ENCODE measurements at places on chromosomes 2 and 18. TPM values are rescaled to one million over a fixed set of nuclear protein-coding genes. Genes with fewer than 3 reads are reported as not detected.

GRCh38 chr2:40224318-40224717 lies 227.6 kb downstream of the SLC8A1 start:
- no peaks in the 10 kb centered on the region for H3K36me3 ChIP-seq
- H3K4me1 ChIP-seq = peaks cover 19% of the 10 kb centered on the region
- no peak overlapping the region for H3K4me3 ChIP-seq
- no peaks in the 10 kb centered on the region for H3K27me3 ChIP-seq
- DNase-seq = no peak
- H3K27ac ChIP-seq = no peak overlapping the region

DNA sequence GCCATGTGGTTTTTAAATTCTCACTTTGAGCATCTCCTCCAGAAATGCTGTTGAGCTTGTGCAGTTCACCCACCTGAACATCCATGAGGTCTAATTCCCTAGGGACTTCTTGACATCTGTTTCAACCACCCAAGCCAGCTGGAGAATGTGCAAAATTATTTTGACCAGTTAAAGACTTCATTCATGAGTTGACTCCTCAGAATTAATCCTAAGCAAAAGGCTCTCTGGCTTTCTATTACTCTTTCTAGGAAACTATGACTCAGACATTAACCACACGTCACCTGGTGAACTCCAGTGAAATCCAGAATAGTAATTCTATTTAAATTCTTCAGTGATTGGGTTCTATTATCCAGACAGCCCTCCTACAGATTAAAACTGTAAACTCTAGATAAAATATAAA lies 247.5 kb downstream of the NBAS start:
- peak; percentile 39 for DNase-seq
- no peaks in the 10 kb centered on the region for H3K4me1 ChIP-seq
- H3K36me3 ChIP-seq = no peaks in the 10 kb centered on the region
- no peak overlapping the region for H3K27ac ChIP-seq

- no peaks in the 10 kb centered on the region for H3K36me3 ChIP-seq
- H3K4me1 ChIP-seq = peaks cover 45% of the 10 kb centered on the region
- H3K27me3 ChIP-seq = no peaks in the 10 kb centered on the region
- peak overlapping the region; percentile 26 for H3K4me3 ChIP-seq
- peak; percentile 92 for DNase-seq
Measured at GRCh38 chr2:65377556-65378192, 54.7 kb downstream of the SPRED2 start.

Gene ASAP2
- total RNA-seq = 49.6 TPM

- no peaks in the 10 kb centered on the region for H3K4me1 ChIP-seq
- H3K4me3 ChIP-seq = no peak overlapping the region
- peak; percentile 39 for DNase-seq
- no peak overlapping the region for H3K27ac ChIP-seq
- H3K27me3 ChIP-seq = no peaks in the 10 kb centered on the region
Measured at GRCh38 chr2:18267501-18267900, 293.0 kb downstream of the RDH14 start.

DNA sequence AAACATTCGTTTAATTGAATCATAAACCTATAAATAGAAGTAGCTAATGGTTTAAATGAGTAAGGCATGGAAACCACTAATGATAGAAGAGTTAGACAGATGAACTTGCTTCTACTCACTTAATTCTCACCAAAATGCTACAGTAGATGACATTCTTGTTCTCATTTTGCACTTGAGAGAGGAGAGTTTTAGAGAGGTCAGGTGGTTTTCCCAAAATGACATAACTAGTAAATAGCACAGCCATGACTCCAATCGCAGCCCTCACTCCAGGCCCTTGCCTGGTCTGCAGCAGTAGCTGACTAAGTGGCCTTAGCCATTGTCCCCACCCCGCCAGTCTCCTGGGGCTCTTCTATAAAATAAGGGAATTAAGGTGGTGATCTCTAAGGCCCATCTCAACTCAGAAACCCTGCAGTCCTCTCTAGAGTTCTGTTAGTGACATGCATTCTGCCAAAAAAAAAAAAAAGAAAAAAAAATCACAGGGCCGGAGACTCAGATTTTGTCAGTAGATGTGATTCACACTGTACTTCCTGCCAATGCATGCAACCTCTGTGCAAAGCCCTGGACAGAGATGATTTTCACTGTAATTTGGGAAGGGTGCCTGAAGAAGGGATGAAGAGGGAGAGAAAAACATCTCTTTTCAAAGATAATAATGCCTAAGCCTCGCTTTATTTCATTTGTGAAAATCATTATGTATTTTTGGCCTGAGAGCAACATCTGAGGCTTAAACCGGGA lies 221.8 kb downstream of the ANAPC1 start:
- H3K27me3 ChIP-seq = no peaks in the 10 kb centered on the region
- no peaks in the 10 kb centered on the region for H3K36me3 ChIP-seq
- peak overlapping the region; percentile 64 for H3K27ac ChIP-seq

DNA sequence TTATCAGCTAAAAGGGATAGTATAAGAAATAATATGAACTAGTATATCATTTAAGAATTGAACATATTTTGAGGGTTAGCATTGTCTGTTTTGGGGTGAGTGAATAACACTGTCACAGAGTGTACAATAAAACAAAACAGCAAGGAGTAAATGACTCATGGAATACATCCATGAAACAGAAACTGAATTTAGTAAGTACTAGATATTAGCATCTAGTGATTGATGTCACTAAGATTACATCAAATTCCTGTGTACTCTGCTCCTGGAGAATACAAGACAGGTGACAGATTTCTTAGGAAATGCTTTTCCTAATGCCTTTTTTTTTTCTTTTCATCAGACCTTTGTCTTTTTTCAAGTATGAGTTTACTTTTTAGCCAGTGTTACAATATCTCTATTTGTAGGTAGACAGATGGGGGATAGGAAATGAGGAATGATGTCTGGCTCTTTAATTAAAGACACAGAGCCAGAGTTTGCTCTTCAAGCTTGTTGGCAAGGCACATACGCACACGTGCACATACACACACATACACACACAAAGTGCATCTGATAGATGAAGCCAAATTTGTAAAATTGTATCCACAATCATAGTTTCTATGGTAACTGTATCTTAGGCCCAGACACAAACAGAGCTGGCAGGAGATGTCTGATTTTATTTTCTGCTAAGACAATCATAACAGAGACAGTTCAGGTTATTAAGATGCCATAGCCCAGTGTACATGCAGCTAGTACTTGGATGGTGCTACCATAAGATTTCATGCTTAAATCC lies 138.2 kb upstream of the NRP2 start:
- no peak overlapping the region for H3K27ac ChIP-seq
- no peaks in the 10 kb centered on the region for H3K27me3 ChIP-seq
- no peaks in the 10 kb centered on the region for H3K4me1 ChIP-seq
- H3K36me3 ChIP-seq = no peaks in the 10 kb centered on the region
- no peak overlapping the region for H3K4me3 ChIP-seq
- DNase-seq = peak; percentile 16

Gene TIGD1
- total RNA-seq = 4.3 TPM

GRCh38 chr2:212974692-212975091 lies 176.7 kb downstream of the IKZF2 start:
- no peak overlapping the region for H3K4me3 ChIP-seq
- peaks cover 40% of the 10 kb centered on the region for H3K4me1 ChIP-seq
- H3K27me3 ChIP-seq = no peaks in the 10 kb centered on the region

DNA sequence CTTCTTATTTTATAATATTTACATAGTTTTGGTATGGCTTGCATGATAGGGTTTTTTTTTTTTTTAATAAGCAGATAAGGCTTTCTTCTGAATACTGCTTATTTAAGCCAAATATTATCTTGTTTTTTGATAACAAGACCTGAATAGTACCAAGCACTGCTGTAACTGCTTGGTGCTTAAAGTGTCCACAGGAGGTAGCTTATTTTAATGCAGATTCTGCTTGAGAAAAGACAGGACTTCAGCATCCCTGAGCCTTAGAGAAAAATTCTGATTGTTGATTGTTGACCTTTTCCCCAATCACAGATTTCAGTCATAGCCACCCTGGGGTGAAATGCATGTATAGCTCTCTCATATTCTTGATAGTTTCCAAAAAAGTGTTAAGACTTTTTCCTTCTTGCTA lies 336.4 kb downstream of the CTNNA2 start:
- no peaks in the 10 kb centered on the region for H3K27me3 ChIP-seq
- no peaks in the 10 kb centered on the region for H3K36me3 ChIP-seq
- DNase-seq = no peak
- H3K4me3 ChIP-seq = no peak overlapping the region

DNA sequence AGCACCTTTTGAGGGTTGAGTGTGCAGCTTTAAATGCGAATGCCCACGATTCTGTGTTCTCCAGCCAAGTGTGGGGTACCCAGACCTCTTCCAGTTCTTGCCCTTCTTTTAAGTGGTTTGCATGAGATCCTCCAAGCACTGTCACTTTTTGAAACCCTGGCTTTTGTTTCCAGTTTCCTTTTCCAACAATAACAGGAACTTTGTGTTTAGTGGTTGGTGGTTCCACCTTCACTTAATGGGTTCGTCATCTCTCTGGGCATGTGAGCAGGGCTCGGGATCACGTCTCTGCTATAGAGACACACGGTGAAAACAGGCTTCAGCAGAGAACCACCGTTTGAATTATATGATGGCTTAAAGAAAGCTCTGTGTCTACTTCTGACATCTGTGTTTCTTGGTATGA lies 197.6 kb downstream of the LDLRAD4 start:
- no peaks in the 10 kb centered on the region for H3K27me3 ChIP-seq
- no peak overlapping the region for H3K27ac ChIP-seq
- H3K36me3 ChIP-seq = no peaks in the 10 kb centered on the region

GRCh38 chr2:188984065-188984491 lies 9.9 kb downstream of the COL3A1 start:
- DNase-seq = peak; percentile 88
- H3K27ac ChIP-seq = peak overlapping the region; percentile 89
- H3K36me3 ChIP-seq = peaks cover 42% of the 10 kb centered on the region

Gene CTLA4
- not detected for total RNA-seq

Gene RAB17
- 1.7 TPM for total RNA-seq

GRCh38 chr2:26346454-26347053 lies at the start of gene ADGRF3:
Gene ADGRF3, minus strand, starts transcription at chr2:26346789. Its CDS starts 555 bp downstream, at chr2:26346234.
- no peaks in the 10 kb centered on the region for H3K36me3 ChIP-seq
- H3K27me3 ChIP-seq = no peaks in the 10 kb centered on the region
- H3K27ac ChIP-seq = peak within 1 kb of the TSS; percentile 88
- H3K4me1 ChIP-seq = peaks cover 18% of the 10 kb centered on the region
- peak within 1 kb of the TSS; percentile 92 for H3K4me3 ChIP-seq

- no peak for DNase-seq
- H3K36me3 ChIP-seq = no peaks in the 10 kb centered on the region
- H3K4me1 ChIP-seq = no peaks in the 10 kb centered on the region
- H3K27ac ChIP-seq = no peak overlapping the region
Measured at GRCh38 chr2:86672027-86672545, 48.0 kb upstream of the RMND5A start.

Gene TNS1
- 104 TPM for total RNA-seq

DNA sequence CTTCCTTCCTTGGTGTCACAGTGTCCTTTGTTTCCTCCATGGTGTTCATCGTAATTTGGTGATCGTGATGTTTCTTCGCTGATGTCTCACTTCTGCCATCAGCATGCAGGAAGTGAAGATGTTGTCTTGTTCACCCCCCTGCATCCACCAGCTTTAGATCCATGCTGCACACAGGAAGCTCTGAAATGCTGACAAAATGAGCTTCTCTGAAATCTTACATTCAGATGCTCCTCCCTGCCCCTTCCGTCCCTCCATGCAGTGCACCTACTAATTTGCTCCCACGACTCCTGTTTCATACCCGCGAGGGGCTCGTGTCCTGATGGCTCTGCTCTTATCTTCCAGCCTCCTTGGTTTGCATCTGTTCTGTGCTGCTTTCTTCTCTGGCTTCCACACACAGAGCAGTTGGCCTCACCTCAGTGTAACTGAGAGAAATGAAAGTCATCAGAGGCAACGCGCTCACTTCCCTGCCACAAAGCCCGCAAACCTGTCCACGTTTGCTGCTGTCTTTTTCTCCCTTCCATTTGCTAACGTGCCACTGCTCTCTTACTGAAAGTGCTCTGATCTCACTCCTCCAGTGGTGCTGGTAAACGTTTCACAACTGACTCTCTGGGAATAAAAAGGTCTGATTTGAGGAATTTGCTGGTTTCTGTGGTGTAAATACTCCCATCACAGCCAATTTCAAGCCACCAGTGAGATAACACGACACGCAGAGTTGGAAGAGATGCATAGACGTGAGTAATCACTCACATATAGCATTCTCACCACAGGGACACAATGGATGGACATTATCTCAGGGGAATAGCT lies 41.0 kb upstream of the MGAT4A start:
- no peak for DNase-seq
- H3K4me3 ChIP-seq = no peak overlapping the region
- peaks cover 17% of the 10 kb centered on the region for H3K27me3 ChIP-seq
- H3K27ac ChIP-seq = no peak overlapping the region
- H3K36me3 ChIP-seq = no peaks in the 10 kb centered on the region
- no peaks in the 10 kb centered on the region for H3K4me1 ChIP-seq

- no peaks in the 10 kb centered on the region for H3K4me1 ChIP-seq
- no peak for DNase-seq
- no peaks in the 10 kb centered on the region for H3K27me3 ChIP-seq
- H3K36me3 ChIP-seq = no peaks in the 10 kb centered on the region
- H3K27ac ChIP-seq = no peak overlapping the region
- no peak overlapping the region for H3K4me3 ChIP-seq
Measured at GRCh38 chr2:190169221-190170072, 106.9 kb upstream of the MSTN start.

GRCh38 chr2:36539631-36540030 lies 58.3 kb downstream of the FEZ2 start:
- H3K27ac ChIP-seq = peak overlapping the region; percentile 86
- H3K36me3 ChIP-seq = peaks cover 68% of the 10 kb centered on the region
- no peaks in the 10 kb centered on the region for H3K27me3 ChIP-seq
- peak; percentile 86 for DNase-seq

Gene TFPI
- 31.5 TPM for total RNA-seq

DNA sequence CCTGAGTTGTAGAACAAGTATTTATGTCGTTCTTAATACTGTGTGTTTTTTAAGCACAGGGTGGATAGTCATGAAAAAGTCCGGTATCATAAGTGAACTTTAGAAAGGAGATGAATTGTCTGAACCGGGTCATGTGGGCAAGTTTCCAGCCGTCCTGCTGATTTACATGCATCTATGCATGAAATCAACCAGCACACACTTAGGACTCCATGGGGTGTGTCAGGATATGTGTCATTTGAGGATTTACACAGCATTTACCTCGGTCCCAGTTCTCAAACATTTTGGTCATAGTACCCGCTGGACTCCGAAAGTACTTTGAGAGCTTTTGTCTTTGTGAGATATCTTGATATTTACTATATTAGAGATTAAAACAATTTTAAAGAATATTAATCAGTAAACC lies 47.5 kb upstream of the TWSG1 start:
- H3K4me3 ChIP-seq = no peak overlapping the region
- H3K36me3 ChIP-seq = peaks cover 9% of the 10 kb centered on the region
- H3K27me3 ChIP-seq = no peaks in the 10 kb centered on the region
- H3K4me1 ChIP-seq = no peaks in the 10 kb centered on the region
- H3K27ac ChIP-seq = no peak overlapping the region
- DNase-seq = no peak
